Stimulated activated CD8-positive, alpha-beta memory T cell treated with anti-CD3 and anti-CD28 coated beads, Interleukin-2, amount 100 ng/mL, for 1 hour (primary cell): ENCODE measurements at places on chromosomes 1 and 21.

- DNase-seq: no peak
Observed at GRCh38 chr1:155946633-155947219, 5.3 kb downstream of the RXFP4 start.

- no peak for DNase-seq
Observed at GRCh38 chr1:58824753-58825389, 41.0 kb upstream of the JUN start.

- no peak for DNase-seq
Observed at GRCh38 chr1:96863449-96863848, 141.9 kb downstream of the PTBP2 start.

- no peak for DNase-seq
Observed at GRCh38 chr1:80170811-80171485, 1164.4 kb upstream of the ADGRL4 start.

GRCh38 chr1:55474168-55474786, 259.1 kb upstream of the USP24 start:
- no peak for DNase-seq

DNA sequence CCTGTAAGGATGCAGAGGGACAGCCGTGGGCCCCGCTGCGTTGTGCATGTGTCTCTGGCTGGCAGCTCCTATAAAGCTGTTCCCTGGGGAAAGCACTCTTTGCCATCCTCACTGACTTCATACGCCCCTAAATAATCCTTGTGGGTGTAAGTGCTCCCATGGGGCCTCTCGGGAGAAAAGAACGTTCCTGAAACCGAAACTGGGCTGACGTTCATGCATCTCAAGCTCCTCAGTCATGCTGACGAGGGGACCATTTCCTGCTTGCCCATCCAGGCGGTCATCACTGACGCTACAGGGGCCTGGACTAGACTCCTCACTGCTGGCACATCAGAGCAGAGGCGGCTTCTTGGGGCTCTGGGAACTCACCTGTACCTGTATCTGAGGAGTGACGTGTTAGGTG, 73.1 kb upstream of the USP24 start:
- DNase-seq: no peak

DNA sequence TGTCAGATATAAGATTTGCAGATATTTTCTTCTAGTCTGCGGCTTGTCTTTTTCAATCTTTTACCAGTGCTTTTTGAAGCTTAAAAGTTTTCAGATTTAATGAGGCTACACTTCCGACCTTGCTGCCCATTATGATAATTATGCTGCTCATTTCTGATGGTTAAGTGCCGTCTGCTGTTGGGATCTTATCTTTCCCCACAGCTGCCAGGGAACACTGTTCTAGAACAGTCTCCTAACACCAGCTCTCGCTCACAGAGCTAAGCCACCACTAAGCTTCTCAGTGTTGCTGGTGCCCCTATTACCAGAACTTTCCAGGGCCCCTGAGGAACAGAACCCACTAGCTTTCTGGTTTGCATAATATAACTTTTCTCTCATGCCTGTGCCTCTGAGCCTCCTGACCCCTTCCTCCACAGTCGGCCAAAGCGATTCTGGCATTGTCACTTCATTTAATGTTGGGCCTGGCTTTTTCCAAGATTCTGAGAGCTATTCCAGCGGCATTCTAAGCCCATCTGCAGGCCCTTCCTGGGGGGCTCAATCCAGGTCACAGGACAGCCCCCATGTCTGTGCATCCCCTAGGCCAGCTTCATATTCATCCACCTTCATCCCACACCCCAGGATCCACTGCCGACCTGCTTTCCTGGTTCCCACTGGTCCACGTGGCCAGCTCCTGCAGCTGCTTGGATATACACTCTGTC, 237.0 kb downstream of the PTPRU start:
- DNase-seq: no peak

DNA sequence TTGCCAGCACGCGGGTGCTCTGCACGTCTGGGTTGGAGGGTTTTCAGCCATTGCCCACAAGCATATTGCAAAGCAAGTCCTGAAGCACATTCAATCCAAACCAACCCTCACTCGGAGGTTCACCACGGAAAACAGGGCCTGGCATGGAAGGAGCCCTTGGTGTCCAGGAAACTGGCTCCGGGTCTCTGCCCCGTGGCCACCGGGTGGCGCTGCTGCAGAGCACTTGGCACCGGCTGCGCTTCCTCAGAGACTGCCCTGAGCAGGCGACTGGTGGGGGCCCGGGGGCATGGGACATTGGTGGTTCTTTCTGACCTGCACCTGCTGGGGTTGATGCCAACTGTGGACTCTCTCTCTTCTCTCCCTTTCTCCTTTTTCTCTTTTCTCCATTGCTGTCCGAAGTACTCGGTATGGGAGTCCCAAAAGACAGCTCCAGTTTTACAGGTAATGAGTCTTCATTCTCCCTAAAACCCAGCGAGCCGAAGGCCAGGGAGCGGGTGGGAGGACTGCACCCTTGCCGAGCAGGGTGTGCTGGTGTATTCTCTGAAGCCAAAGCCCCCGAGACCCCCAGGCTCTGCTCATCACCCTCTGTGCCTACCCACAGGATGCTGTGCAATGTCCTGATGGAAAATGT, 4.1 kb upstream of the KCNAB2 start:
- no peak for DNase-seq
